ENCODE measurements at places on chromosomes 16 and 17. TPM values are rescaled to one million over a fixed set of nuclear protein-coding genes. Genes with fewer than 3 reads are reported as not detected.

Gene SERPINF2
- 9.8 TPM for total RNA-seq

Gene PDE6G
- not detected for total RNA-seq

Gene TMIGD1
- total RNA-seq = not detected

GRCh38 chr17:60522889-60523626, 3.0 kb downstream of the APPBP2 start:
- H3K27me3 ChIP-seq = no peaks in the 10 kb centered on the region
- H3K36me3 ChIP-seq = peaks cover 7% of the 10 kb centered on the region
- H3K4me1 ChIP-seq = peaks cover 28% of the 10 kb centered on the region
- H3K4me3 ChIP-seq = peak overlapping the region; percentile 24
- no peak overlapping the region for H3K27ac ChIP-seq

GRCh38 chr16:80517846-80518245, 22.9 kb upstream of the DYNLRB2 start:
- H3K27ac ChIP-seq = no peak overlapping the region
- no peak overlapping the region for H3K4me3 ChIP-seq
- H3K4me1 ChIP-seq = no peaks in the 10 kb centered on the region
- H3K27me3 ChIP-seq = no peaks in the 10 kb centered on the region
- no peaks in the 10 kb centered on the region for H3K36me3 ChIP-seq

DNA sequence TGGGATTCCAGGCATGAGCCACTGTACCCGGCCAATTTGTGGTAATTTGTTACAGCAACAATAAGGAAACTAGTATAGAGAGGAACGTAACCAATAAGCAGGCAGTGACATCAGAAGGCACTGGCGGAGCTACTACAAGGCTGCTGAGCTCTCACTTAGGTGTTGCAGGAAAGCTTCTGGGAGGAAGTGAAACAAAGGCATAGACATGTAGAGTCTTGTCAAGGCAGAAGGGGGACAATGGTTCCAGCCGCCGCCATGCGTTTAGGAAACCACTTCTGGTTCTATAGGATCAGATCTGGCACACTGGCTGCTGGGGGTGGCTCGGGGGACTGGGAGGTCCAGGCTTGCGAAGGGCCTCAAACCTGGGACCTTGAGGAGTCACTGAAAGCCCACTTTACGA, 9.4 kb upstream of the CPSF4L start:
- H3K27ac ChIP-seq = no peak overlapping the region
- H3K27me3 ChIP-seq = no peaks in the 10 kb centered on the region
- no peak overlapping the region for H3K4me3 ChIP-seq
- H3K36me3 ChIP-seq = no peaks in the 10 kb centered on the region
- H3K4me1 ChIP-seq = no peaks in the 10 kb centered on the region
- no peak for DNase-seq

- H3K27me3 ChIP-seq = no peaks in the 10 kb centered on the region
- H3K4me1 ChIP-seq = no peaks in the 10 kb centered on the region
- H3K36me3 ChIP-seq = peaks cover 47% of the 10 kb centered on the region
- no peak for DNase-seq
- no peak overlapping the region for H3K4me3 ChIP-seq
- H3K27ac ChIP-seq = no peak overlapping the region
Measured at GRCh38 chr16:89646906-89647305, 10.6 kb downstream of the CHMP1A start.

DNA sequence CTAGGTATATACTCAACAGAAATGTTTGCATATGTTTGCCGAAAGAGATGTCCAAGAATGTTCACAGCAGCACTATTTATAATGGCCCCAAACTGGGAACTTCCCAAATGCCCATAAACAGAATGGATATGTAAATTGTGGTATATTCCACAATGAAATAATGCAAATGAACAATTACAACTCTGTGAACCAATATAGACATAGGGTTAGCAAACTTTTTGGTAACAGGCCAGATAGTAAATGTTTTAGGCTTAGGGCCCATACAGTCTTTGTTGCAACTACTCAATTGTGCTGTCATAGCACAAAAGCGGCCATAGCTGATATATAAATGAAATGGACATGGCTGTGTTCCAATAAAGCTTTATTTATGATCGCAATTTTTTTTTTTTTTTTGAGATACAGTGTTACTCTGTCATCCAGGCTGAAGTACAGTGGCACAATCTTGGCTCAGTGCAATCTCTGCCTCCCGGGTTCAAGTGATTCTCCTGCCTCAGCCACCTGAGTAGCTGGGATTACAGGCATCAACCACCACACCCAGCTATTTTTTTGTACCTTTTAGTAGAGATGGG, 16.5 kb downstream of the XYLT1 start:
- no peak for DNase-seq
- no peak overlapping the region for H3K4me3 ChIP-seq
- H3K27me3 ChIP-seq = no peaks in the 10 kb centered on the region

All from thoracic aorta (tissue), 2 donors.